Activated CD4-positive, alpha-beta T cell treated with anti-CD3 and anti-CD28 coated beads, Interleukin-2, Interleukin-4, amounts not matched to agents 100 ng/mL and 50 ng/mL, durations not matched to agents 16 hours and 8 hours (primary cell): ENCODE measurements at places on chromosomes 6 and 20.

- no peak for DNase-seq
Observed at GRCh38 chr6:135701426-135701825, 150.1 kb upstream of the PDE7B start.

- DNase-seq: no peak
Observed at GRCh38 chr6:25670208-25670607, 18.2 kb downstream of the SCGN start.

GRCh38 chr20:63095718-63096654, 89.2 kb upstream of the BHLHE23 start:
- no peak for DNase-seq

DNA sequence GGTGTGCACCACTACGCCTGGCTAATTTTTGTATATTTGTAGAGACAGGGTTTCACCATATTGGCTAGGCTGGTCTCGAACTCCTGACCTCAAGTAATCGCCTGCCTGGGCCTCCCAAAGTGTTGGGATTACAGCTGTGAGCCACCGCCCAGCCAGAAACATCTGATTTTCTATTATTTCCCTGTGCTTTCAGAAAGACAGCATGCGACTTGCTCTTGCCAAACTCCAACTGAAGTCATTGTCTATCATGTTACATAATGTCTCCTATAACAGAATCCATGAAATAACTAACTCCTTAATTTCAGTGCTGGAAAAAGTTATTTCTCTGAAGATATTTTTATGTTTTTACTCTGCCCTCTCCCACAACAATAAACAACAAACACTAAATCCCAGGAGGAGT, 8.5 kb downstream of the RMND1 start:
- no peak for DNase-seq

- DNase-seq: no peak
Observed at GRCh38 chr6:62740596-62740995, 454.6 kb upstream of the KHDRBS2 start.

GRCh38 chr20:6575912-6576401, 191.5 kb upstream of the BMP2 start:
- DNase-seq: no peak

GRCh38 chr6:816510-817084, 123.7 kb upstream of the EXOC2 start:
- peak; percentile 39 for DNase-seq

- DNase-seq: no peak
Observed at GRCh38 chr6:105892577-105893262, 193.4 kb upstream of the PRDM1 start.

GRCh38 chr6:165002358-165002757, 307.0 kb downstream of the C6orf118 start:
- no peak for DNase-seq

GRCh38 chr20:3728354-3728753, 4.1 kb upstream of the HSPA12B start:
- no peak for DNase-seq

DNA sequence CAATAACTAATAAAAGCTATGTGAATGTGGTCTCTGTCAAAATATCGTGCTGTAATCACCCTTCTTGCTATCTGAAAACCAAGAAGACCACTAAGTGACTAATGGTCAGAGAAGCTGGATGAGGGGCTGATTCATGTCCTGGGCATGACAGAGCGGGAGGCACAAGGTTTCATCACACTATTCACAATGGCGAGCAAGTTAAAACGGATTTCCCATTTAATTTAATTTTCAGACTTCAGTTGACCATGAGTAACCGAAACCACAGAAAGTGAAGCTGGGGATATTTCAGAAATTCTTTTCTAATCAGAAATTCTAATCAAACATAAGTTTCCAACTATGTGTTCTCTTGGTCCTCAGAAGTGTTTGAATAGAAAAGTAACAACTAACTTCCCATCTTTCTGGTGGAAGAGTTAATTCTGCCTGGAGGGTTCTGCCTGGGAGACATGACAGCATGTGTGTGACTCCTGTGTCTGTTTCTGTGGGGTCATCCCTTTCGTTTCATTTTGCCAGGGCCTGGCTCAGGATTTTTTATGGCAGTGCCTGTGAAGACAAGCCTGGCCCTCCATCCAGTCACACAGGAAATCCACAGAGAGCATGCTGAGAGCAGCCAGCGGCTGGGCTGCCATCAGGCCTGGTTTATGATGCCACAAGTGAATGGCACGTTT, 98.9 kb downstream of the FAM120B start:
- DNase-seq: no peak

DNA sequence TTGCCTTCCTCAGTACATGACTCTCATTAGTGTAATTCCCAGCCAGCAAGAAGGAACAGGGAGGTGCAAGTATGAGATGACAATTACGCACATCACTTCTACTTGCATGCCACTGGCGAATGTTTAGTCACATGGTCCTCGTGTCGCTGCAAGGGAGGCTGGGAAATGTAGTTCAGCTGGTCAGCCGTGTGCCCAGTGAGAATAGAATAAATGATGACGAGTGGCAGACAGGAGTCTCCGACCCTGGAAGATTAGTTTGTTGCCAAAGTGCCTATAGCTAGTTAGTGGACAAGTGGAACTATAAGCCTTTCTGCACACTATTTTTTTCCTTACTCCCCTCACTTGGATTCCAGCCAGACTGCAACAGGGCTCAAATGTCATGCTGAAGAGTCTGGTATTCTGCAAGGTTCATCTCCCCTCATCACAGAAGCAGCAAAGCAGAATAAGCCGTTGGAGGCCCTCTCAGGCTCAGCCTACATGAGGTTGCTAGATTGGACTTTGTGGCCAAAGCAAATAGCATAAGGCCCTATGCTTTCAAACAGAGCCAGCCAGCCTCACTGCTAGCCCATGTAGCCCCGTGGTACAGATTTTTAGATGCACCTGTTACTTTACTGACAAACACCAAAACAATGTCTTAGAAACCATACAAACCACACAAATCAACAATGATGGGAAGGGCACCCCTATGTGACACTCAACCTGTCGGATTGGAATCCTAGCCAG, 9.7 kb downstream of the LINC00237 start:
- no peak for DNase-seq
